Stimulated activated naive CD4-positive, alpha-beta T cell treated with Interleukin-2 at 50 U/mL for 16 hours (primary cell): ENCODE measurements at places on chromosomes 2 and 18.

DNA sequence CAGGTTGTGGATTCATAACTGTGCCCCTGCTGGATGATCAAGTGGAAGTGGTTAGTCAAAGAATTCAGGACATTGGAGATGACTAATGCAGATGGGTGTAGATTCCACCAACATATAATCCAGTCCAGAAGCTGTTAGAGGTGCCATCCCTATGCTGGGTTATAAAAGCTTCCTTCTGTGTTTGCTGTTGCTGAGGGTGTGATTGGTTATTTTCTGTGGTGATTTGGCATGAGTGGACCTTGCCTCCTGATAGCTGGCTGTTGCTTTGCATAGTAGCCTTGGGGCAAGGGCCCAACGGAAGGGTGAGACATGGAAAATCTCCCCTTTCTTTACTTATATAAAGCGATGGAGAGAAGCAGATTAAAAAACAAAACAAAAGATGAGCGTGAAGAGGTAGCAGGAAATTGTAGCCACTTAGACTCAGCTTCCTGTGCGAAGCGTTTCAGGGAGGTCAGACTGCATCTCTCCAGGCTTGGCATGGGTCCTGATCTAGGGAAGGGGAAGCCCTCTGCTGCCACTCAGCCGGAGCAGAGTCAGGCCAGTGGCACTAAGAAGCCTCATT, 190.4 kb downstream of the FMNL2 start:
- no peak for DNase-seq

GRCh38 chr2:19769513-19769912, 132.3 kb downstream of the TTC32 start:
- DNase-seq = no peak

DNA sequence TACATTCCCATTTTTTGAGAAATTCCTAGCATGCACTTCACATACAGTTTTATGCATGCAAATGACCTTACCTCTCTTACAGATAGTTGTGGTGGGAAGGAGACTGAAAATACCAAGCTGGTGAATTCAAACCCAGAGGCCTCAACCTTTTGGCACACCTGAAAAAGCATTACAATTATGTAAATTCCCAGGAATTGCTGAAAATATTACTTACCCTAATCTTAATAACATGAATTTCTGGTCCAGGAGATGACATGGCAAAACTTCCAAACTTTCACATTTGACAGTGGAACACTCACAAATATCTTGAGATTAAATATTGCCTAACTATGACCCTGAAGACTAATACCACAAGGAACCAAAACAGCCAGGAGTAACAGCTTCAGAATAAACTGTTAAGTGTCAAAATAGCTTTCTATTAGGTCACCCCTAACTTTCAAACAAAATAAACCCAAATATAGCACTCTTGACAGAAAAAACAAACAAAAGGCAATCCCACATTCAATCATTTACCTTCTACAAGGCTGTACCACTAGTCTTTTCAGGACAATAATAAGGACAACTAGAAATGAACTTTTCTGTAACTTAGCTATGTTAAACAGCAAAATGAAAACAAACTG, 10.9 kb upstream of the PEX13 start:
- DNase-seq = no peak

- DNase-seq = no peak
Observed at GRCh38 chr2:149090706-149091105, 52.2 kb downstream of the LYPD6B start.

- no peak for DNase-seq
Observed at GRCh38 chr2:71006955-71007799, 12.5 kb upstream of the TEX261 start.

DNA sequence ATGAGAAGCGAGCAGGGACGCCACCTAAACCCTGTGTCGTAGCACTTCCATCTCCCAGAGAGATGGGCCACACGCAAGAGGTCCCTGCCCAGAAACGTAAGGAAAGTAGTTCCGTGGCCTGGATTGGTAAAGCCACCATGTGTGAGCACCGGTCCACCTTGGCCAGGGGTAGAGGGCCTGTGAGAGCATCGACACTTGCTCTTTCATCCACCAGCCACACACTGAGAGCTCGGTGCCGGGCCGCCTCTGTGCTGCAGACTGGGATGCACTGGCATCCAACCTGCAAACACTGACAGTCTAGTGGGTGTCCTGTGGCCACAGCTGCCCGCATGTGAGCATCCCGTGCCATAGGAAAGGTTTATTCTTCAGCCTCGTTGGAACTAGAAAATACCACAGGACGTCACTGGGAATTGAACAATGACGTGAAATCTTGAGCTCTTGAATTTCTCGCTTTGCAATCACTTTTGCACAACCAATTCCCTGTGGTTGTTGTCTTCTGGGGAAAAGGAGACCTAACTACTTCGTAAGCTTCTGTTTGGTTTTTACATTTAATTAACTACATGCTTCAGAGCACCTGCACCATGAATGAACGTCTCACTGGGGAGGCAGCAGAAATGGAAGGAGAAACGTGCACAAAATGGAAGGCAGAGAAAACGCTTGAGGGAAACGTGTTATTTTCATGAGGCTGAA, 212.0 kb upstream of the RAB6C start:
- no peak for DNase-seq

DNA sequence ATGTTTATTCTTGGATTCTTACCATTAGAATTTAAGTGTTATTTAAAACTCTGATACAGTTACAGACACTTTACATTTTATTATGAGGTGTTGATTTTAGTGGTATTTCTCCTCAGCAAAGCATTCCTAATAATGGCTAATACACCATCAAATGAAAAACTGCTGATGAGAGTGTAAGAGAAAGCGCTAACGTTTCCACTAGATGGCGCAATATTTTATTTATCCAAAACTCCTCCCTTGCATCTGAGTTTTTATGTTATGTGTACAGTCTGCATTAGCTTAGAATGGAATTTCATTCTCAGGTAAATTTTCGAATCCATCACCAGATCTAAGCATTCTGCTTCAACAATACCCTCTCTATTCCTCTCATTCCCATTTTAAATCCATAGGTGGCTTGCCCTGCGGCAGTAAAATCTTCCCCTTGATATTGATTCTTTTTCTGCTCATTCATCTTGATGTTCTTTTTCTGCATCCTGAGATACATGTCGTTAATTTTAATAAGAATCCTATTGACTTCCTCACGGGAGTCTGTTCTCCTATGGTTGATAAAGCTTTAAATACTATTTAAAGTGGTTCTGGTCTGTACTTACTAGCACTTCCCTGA, 53.9 kb downstream of the PRKRA start:
- DNase-seq = no peak

DNA sequence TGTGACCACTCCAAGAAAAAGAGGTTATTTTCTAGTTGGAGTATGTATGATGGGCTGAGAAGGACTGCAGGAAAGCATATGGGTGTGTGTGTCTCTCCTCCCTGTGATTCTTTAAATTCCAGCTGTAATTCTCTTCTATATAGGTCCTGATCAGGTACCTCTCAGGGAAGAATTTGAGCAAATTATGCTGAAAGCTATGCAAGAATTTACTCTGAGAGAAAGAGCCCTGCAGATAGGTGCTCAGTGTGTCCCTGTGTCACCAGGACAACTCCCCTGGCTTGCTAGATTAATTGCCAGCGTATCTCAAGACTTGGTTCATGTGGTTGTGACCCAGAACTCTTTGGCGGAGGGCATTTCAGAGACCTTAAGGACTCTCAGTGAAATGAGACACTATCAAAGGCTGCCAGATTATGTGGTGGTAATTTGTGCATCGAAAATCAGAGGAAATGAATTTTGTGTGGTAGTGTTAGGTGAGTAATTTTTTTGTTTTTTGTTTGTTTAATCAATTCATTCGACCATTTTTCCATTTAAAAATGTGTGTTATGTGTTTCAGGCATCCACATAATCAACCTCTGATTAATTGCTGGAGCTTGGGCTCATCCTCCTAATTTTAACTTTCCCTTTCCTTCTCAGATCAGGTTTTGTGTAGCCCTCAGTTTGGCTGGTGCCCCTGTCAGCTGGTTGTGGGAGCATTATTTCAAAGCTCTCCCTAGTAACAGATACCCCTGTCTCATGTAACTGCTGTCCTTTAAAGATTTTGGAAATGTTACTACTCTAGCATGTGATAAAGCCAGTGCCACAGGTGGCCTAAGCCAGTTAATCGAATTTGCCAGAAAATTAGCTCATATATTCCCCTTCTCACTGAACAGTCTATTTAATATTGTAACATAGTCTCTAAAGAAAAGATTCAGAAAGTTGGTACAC, 150.9 kb downstream of the ESCO1 start:
- DNase-seq = no peak

GRCh38 chr2:64698668-64699444, 45.1 kb upstream of the SERTAD2 start:
- DNase-seq = no peak

GRCh38 chr2:103346780-103347179, 584.9 kb downstream of the TMEM182 start:
- no peak for DNase-seq

DNA sequence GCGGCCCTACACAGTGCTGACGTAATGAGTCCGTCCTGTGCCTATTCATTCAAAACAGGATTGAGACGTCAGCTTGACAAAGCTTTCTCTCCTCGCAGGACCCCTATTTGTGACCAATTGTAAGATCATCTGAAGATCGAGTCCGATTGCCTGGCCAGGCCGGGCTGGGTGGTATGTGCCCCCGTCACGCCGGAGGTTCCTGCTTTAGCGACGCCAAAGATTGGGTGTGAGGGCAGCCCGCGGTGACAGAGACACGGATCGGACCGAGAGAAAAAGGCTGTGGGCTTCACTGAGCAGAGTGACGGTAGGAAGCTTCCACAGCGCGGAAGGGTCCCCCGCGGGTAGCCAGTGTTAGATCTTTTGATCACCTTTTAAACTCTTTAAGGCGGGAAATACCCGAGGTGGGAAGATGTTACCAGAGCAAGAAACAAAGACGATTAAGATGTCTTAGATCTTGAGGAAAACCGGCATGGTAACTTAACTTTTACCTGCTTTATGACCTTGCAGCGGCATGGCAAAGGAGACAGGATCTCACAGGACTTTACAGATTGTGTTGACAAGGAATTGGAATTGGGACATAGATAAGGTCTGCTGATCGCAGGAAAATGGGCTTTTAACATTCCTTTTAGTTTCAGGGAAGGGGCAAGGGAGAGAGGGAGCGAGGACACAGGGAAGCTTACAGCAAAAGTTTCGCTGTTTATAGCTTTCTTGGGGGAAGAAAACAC, 220.0 kb downstream of the METTL4 start:
- DNase-seq = no peak

DNA sequence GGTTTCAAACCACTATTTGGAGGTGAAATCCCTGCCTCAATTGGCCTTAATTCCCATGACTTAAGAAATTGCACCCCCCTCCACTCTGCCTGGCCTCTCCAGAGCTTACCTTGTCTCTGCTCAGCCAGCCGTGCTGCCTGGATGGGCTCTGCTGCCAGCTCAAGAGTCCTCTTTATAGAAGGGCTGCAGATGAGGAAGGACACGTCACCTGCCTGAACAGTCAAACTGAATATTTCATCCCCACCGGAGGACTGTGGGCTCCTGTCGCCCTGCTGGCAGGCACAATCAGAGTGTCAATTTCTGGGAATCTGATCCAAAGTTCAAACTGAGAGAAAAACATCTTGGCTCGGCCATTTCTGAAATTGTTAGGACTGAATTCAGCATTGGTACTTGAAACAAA, at the start of gene OTOS:
OTOS (minus strand) TSS at position 148 of the 400 bp plus-strand sequence. CDS start 332 bp downstream, outside the sequence.
- no peak for DNase-seq

DNA sequence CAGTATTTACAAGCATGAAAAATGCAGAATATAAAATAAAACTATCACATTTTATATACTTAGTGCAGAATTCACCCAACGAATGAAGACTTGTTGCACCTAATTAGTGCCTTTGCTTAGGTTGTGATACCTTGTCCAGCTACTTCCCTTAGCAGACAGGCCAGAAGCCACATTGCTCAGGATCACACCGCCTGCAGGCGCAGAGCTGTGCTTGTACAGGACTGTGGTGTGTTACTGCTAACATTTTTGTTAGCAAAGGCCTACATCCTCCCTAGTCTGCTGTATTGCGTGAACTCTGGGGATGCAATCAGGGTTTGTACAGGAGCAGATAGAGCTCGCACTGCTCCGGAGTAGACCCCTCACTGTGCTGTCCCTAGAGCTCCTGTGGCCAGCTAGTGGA, 336.9 kb downstream of the CBLN2 start:
- no peak for DNase-seq

GRCh38 chr2:40418614-40419363, 33.1 kb downstream of the SLC8A1 start:
- no peak for DNase-seq
